GM04504 (cell line): ENCODE measurements at places on chromosomes 16 and 17.

DNA sequence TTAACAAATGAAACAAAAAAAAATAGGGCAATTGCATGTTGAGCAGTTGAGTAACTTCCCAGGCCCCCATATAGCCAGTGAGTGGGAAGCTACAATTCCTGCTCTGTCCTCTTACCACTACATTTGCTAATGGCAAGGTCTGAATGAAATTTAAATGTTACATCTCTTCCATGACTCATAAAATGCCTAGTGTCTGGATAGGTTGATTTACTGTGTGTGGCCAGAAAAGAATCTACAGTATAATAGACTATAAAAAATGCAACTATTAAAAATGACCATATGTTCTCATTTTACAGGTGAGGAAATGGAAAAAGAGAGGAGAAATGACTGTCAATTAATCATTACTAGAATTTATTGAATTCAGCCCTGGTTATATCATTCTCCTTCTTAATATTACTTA is 1199.3 kb downstream of the CDH11 start:
- peak; percentile 10 for DNase-seq

GRCh38 chr16:70766176-70766575 is 34.8 kb downstream of the VAC14 start:
- DNase-seq = no peak

DNA sequence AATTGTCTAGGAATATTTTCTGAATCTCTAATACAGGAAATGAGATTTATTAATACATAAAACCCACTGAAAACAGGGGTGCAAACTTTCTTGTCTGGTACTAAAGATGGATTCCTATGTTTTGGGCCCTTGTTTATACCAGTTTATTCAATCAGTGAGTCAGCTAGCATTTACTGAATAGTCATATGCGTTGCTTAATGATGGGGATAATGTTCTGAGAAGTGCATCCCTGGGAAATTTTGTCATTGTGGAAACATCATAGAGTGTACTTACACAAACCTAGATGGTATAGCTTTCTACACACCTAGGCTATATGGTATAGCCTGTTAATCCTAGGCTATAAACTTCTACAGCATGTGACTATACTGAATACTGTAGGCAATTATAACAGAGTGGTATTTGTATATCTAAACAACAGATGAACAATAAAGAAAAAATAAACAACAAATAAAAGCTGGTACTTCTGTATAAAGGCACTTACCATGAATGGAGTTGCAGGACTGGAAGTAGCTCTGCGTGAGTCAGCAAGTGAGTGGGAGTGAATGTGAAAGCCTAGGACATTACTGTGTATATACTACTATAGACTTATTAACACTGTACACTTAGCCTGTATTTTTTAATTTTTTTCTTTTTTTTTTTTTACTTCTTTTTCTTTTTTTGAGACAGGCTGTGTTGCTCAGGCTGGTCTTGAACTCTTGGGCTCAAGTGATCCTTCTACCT is 63.7 kb downstream of the SIAH1 start:
- no peak for DNase-seq

- no peak for DNase-seq
Measured at GRCh38 chr16:27620541-27620940, 70.6 kb downstream of the KATNIP start.

DNA sequence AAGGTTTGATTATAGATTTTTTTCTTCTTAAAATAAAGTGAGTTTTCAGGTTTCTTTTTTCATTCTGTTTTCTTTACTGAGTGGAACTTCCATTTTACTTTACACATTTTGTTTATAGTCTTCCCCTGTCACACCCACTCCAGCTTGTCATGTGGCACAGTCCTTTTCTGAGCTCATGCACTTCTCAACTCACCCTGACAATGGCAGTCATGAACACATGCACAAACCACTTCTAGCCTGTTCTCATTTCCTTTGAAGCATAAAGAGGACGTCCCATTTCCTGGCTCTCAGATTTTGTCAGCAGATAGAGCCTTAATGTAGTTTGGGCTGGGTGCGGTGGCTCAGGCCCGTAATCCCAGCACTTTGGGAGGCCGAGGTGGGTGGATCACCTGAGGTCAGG is 168.0 kb downstream of the AHSP start:
- DNase-seq = no peak

DNA sequence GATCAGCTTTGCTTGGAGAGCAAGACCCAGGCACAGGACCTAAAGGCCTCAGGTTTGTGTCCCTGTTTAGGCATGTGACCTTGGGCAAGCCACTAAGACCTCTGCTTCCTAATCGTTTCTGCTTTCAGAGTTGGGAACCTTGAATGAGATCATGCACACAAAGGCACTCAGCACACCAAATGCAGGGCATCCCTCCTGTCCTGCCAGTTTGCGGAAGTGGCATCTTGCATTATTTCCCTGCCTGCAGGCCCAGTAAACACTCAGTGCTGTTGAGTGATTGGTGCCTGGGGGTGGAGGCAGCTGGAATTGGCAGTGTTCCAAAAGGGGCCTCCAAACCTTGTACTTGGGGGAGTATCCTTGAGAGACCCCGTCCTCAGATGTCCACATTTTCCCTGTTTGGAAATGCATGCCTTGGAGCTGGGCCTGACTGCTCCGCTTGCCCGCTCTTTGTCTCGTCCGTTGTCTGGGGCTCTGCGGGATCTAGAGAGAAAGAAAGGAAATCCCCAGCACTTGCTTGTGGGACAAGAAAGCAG is 28.7 kb downstream of the MRM1 start:
- DNase-seq = no peak

DNA sequence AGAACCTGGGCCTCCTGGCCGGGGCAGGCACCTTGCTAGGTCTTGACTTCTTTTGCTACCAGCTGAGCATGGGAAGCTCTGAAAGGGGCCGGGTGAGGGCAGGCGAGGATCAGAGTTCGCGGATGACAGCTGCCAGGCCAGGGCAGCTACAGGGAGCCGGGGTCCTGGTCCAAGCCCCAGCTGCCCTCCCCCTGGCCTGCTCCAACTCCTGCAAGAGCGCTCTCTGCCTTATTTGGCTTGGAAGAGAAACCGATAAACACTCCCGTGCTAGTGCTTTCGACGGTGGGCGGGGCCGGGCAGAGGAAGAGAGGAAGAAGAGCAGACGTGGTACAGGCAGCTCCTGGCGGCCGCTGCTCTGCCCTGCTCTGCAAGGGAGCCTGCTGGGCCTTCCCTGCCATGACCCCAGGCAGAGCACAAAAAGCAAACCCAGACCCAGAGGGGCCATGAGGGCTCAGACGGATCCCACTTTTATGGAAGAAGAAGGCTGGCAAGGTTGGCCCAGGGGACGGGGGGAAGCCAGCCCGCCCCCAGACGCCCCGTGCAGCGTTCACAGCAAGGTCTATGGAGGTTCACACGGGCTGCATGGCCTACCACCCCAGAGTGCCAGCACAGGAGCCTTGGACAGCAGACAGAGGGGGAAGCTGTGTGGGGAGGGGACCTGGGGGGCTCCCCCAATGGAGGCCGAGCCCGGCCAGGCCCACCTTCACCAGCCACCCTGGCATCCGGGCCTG is 25.6 kb downstream of the PIEZO1 start:
- DNase-seq = no peak

GRCh38 chr16:74071996-74072535 is 224.5 kb upstream of the PSMD7 start:
- no peak for DNase-seq

DNA sequence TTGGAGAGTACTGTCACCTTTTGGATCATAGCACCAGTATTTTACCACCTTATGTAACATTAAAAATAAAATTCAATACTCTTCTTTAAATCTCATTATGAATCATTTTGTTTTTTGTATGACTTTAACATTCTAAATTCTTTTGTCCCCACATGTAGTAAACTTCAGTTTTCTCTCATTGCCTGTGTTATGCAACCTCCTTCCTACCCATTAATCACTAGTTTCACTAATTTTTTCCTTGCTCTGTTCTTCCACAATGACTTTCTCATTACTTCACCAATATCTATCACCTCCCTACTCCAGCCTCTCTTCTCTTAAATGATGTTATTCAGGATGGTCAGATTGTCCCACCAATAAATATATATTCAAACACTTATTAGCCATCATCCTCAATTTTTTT is 68.7 kb downstream of the TTC19 start:
- DNase-seq = peak; percentile 8

GRCh38 chr17:33572615-33573014 is 279.5 kb upstream of the ASIC2 start:
- DNase-seq = no peak

- DNase-seq = peak; percentile 46
Measured at GRCh38 chr17:46942441-46943217, 19.7 kb downstream of the GOSR2 start.
